ENCODE measurements at places on chromosomes 6 and 20.

- no peak for DNase-seq
Observed at GRCh38 chr6:39114388-39114703, 640 bp downstream of the SAYSD1 start.

DNA sequence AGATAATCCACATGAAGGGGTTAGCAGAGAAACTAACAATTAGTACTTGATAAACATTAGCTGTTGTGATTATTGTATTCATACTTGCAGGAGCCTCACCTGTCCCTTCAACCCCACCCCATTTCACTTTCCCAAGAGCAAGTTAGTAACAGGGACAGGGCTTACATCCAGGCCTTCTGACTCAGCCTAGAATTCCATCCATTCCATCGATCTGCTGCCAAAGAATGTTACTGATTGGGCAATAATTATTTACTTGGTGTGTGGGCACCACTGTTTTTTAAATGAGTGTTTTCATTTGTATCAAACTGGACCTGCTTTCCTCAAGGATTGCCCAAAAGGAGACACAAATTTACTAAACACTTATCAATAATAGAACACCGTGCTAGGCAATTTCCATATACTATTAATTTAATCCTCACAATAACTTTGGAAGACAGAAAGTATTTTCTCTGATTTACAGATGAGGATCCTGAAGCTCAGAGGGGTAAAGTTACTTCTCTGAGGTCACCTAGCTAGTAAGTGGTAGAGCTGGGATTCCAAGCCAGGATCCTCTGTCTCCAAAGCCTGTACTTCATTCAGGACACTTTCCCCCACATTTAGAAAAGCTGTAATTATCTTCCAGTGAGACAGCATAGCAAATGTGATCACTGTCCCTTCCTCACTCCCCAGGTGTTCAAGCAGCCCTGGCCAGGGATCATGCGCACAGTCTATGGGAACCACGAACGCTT, 32.8 kb downstream of the GSS start:
- DNase-seq = no peak

DNA sequence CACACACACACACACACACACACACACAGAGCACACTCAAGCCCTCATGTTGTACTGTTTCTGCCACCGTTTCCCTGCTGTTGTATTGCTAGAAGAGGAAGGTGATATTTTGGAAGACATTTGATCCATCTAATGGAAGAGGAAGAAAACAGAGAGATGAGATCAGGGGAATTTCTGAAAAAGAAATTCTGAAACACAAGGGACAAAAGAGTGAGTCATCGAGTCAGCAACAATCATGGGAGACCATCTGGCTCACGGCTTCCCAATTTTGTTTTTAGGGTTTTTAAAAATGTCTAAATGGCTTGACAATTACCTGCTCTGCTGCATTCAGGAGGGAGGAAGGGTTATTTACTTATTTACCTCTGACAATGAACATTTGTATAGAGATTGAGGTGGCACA, 22.0 kb downstream of the SOX4 start:
- DNase-seq = no peak

DNA sequence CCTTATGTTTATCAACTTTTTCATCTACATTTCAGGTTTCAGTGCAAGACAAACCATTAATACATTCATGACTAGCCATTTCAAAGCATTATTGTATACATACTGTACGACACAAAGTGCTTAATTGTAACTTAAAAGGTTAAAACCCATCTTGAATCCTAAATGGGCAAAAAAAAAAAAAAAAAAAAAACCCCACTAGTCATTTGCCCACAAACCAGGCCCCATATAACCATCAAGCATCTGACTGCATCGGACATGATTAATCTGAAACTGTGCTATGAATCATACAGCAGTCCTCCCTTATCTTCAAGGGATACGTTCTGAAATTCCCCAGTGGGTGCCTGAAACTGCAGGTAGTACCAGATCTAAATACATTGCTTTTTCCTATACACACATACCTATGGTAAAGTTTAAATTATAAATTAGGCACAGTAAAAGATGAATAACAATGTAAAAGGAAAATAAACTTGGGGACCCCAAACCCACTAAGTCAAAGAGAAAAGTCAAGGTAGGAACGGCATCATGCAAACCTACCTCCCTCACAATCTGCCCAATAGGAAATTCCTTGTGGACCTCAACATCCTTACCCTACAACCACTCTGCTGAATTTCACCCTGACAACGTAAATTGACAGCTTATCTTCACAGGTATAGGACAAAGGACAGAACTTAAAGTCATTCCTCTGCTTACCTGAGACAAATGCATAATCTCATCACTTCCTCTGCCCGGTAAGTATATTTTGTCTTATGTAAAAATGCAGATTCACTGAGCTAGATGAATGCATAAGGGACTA, 14.3 kb downstream of the B4GALT5 start:
- DNase-seq = no peak

DNA sequence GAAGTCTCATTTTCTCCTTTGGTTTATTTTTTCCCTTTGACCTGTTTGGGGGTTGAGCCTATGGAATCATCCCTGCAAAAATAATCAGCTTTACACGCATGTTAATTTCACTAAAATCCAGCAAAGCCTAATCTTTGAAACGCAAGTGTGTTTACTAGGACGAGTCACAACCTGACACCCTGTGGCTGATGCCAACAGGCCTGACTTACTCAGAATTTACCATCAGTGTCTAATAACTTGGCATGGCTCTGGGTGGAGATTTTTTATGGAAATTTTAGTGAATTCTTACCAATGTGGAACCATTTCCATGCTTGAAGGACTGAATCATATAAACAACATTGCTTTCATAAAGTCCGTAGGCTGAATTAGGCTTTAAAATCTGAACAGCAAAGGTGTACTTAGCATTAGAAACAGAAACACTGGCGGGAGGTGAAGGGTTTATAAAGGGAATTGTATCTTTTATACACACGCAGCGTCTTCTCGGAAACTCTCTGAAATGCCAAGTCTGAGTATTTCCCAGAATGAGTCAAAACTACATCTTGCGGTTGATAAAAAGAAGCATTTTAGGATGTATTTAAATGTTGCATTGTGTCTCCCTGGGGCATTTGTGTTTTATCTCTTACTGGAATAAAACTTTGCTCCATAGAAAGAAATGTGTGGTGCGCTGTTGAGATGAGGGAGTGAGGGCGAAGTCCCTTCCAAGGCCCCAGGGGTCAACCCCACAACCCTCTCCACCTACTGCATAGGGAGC, 81.2 kb downstream of the DACT2 start:
- no peak for DNase-seq

DNA sequence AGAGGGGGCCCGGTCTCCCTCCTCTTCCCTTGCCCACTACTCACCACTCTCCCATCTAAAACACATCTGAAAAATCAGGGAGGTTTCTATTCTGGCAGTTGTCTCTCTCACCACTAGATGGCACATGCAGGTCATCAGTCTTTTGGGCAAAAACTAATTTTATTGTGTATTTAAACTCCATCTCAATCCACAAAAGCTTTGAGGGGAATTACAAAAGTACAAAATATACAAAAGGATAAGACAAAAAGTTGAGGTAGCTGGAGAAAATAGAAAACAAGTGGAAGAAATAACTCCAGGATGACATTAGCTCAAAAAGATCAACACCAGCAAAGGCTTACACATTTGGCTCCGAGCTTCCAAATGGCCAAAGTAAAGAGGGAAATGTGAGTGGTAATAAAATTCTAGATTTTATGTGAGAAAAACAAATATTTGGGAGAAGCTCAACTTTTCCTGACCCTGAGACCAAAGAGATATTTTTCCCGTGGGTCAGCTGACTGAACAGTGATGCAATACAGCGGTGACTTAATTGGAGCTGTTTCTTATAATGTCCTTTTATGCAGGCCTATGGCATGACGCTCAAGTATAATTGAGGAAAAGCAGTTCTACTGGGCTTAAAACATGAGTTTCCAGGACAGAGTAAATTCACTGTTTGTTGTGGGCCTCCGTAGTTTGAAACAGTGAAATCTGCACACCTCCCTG, 79.8 kb upstream of the CHD6 start:
- no peak for DNase-seq

- DNase-seq = no peak
Observed at GRCh38 chr20:37378785-37379598, 33.1 kb downstream of the SRC start.

GRCh38 chr6:48744948-48745347, 634.0 kb upstream of the PTCHD4 start:
- DNase-seq = no peak

DNA sequence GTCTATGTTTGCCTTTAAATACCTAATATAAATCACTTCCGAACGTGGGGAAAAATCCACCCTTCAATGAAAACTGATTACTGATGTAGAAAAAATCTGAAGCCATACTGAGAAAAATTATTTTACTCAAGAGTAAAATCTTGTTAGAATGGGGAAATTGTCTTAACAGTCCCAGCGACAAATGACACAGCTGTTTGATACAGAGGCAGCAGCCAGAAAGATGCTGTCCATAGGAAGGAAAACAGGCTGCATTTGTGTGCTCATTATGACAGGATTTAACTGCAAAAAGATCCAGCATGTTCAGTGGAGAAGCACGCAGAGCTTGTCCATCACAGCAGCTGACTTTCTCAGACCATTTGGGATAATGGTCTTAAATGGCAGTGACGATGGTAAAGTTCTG, 443.0 kb downstream of the TFAP2B start:
- DNase-seq = no peak

DNA sequence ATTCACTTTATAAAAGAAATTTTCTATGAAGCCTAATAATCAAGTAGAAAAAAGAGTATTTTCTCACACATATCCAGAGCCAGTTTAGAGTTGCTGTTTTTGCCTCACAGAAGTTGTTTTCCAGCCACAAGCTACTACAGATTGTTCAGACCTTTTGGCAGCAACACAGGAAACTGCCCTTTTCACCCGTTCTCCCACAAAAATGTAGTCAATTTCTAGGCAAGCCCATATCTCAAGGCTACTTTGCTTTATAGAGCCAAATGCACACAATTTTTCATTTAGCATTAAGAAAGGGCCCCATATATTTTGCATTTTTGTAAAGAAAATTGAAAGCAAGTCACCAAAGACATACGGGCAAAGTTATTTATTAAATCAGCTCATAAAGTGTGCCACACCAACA, 49.5 kb downstream of the EPB41L2 start:
- no peak for DNase-seq

DNA sequence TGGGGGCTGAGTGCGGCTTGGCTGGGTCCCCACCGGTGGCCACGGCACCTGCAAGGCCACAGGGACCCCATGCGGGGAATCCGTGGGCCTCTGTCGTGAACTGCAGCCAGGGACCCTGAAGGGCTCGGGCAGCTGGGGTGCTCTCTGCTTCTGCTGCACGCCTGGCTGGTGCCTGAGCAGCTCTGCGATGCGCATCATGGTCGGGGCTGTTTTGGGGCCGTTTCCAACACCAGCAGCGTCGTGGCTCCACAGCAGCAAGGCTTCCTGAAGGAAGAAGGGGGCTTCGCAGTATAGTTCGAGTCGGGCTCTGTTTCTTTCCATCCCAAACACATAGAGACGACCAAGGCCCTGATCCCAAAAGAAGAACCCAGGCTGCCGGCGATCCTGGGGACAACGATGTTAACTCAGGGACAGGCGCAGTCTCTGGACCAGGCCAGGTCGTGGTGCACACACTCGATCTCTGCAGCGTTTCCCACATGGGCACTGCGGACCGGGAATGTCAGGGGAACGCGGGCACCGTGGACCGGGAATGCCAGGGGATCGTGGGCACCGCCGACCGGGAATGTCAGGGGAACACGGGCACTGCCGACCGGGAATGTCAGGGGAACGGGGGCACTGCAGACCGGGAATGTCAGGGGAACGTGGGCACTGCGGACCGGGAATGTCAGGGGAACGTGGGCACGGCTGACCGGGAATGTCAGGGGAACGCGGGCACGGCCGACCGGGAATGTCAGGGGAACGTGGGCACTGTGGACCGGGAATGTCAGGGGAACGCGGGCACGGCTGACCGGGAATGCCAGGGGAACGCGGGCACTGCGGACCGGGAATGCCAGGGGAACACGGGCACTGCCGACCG, 36.8 kb upstream of the BHLHE23 start:
- DNase-seq = no peak

DNA sequence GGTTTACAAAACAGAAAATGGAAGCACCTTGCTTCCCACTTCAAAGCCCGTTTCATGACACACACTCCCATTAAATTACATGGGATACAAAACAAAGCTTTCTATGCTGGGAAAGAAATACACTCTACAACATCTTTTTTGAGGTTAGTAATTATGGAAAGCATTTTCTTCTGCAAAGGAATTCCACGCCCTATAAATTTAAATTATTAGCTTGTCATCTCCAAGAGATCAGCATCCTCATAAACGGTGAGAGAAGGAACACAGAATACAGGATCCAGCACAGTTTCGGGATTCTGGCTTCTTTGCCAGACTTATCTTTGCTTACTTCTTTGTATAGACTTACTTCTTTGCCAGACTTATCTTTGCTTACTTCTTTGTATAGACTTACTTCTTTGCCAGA, 1.3 kb upstream of the SMPDL3A start:
- no peak for DNase-seq

DNA sequence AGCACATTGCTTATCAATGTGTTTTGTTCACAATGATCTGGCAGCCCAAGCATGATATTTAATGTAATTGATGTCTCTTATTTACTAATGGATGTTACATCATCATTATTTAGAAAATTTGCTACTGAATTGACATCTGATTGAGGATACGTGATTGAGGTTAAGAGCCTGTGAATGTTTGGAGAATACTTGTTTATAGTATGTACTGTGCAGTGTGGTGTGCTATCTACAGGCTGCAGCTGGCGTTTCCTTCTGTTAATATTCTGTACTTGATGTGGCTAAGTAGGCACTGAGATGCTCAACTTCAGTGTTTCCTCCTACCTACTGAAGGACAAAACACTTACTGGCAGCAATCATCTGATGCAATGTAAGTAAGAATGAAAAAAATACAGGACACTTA, 709.6 kb upstream of the FLRT3 start:
- no peak for DNase-seq

- no peak for DNase-seq
Observed at GRCh38 chr6:752438-752837, 59.5 kb upstream of the EXOC2 start.

DNA sequence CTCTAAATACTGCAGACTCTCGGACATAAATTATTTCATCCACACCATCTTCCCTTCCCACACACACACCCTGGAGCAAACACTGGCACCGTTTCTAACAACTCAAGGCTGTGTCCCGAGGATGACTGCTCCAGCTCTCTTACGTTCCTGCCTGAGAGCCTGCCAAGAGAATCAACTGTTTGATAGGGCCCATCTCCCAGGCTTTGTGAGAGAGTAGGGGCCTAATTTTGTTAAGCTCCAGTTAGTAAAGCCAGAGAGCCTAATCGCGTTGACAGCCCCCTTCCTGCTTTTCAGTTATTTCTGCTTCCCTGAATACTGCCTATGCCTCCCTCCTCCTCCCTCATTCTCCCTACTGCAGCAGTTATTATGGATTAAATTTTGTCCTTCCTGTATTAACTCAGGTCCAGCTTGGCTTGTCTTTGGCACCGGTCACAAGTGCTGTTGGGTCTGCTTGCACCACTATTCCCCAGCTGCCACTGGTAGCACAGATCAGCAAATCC, 118.1 kb upstream of the TMEM181 start:
- DNase-seq = no peak

DNA sequence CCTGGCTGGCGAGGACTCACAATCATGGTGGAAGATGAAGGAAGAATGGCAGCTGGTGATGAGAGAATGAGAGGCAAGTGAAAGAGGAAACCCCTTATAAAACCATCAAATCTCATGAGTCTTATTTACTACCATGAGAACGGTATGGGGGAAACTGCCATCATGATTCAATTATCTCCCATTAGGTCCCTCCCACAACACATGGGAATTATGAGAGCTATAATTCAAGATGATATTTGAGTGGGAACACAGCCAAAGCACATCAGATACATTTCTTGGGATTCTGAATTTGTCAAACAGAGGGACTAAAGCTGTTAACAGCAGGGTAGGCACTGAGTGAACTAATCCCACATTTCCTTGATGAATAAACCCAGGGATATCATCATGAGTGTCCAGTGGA, 116.2 kb upstream of the PLCB4 start:
- no peak for DNase-seq
